ENCODE measurements at places on chromosomes 1 and 21.

DNA sequence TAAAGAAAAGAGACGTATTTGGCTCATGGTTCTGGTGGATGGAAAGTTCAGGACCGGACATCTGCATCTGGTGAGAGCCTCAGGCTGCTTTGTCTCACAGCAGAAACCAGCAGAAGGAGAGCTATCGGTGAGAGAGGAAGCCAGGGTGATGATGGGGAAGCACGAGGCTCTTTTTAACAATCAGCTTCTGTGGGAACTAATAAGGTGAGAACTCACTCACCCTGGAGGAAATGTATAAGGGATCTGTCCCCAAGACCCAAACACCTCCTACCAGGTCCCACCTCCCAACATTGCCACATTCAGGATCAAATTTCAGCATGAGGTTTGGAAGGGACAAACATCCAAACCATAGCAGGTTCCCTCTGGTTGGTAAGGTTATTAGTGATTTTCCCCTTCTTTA is 32.8 kb downstream of the ASTN1 start:
- DNase-seq: no peak

DNA sequence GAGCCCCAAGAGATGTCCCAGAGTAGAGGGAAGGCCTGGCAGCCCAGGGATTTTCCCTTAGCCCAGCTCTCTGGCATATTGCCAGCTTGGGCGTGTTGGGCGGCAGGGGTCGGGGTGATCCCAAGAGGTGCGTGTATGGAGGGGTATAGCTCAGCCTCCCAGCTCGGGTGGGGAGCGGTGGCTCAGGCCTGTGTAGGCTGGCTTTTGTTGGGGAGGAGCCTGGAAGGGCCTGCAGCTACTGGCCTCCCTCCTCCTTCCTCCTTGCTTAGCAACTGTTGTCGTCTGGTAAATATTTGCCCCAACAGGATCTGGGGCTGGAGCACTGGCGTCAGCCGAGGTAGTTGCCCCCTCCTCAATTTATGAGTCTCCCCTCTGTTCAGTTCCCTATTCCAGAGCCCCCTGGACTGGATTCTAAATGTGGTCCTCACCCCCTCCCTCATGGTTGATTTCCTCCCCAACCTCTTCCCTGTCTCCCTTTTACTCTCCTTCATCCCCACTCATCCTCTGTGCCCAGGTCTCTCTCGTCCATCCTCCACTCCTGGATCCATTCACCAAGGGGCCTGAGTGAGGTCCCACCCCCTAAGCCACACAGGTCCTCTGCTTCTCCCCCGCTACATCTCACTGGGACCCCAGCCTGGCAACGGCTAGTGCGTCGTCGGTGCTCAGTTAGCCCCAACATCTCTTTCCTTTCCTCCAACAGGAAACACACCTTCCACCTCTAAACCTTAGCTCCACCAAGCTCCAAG is 10.3 kb upstream of the LMNA start:
- peak; percentile 51 for DNase-seq

GRCh38 chr1:206687915-206688442 is 3.3 kb downstream of the MAPKAPK2 start:
- no peak for DNase-seq

DNA sequence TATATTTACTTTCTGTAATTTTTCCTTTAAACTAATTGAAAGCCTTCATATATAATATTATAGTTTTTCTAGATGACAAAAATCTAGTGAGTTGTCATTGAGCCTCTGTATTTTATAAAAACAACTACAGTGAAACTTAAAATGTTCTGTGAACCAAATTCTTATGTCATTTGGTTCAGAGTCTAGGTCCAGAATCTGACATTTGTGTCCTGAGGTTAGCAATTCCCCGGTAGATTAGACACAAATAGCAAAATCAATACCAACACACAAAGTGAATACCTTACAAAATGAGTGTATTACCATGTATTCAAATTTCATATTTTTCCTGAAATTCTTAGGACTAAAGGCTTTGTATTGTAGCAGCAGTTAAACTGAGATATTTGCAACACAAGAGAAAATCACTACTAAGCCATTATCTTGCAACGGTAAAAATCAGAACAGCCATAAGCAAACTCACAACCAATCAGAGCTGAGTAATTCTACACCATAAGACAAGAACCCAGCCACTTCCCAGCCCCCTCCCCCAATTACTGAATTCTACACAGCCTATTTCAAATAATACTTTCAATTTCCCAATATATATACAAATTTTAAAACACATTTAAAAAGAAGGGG is 573.5 kb downstream of the SMYD3 start:
- no peak for DNase-seq

GRCh38 chr21:42781971-42782722 is 97.2 kb downstream of the WDR4 start:
- no peak for DNase-seq

- peak; percentile 39 for DNase-seq
These were observed 5.8 kb upstream of the FAM167B start for GRCh38 chr1:32241001-32241763.

- no peak for DNase-seq
These were observed 100.2 kb downstream of the RIPK4 start for GRCh38 chr21:41666641-41667081.

DNA sequence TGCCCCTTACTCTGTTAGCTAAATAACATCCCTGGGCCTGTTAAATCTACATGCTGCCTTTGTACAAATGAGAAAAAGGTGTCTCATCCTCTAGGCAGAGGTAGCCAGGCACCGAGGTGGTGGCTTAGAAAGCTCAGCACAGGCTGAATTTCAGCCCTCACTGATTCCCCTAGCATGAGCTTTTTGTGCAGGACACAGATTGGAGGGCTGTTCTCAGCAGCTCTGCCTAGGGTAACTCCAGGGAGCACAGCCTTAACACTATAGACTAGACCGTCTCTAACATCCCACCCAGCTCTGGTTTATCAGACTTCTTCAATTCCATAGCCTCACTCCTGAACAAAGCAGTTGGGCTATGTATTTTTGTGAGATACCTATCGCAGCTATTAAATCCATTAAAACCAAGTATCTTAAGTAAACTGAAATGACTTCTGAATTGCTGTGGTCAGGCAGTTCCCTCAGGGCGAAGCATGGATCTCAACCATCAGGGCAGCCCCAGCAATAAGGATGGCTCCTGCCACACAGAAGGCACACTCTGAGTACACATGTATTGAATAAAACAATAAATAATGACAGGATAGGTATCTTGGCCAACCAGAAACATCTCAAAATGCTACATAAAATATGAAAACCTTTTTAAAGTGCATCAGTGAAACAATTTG is 14.8 kb downstream of the S100A6 start:
- no peak for DNase-seq

DNA sequence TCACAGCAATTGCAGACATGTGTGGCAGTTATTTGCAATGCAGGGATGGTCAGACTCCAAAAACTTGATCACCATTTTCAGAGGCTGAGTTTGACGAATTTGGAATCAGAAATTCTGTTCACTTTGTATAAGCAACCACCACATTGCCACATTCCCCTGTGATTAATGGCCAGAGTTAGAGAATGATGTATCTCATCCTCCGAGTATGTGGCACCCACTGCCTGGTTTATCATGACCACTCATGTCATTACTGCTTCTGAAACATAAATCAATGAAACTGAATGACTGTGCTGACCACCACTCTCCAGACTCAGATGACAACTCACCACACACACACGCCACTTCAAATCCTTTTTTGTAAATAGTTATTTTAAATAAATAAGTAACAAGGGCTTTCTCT is 66.6 kb upstream of the CACHD1 start:
- DNase-seq: no peak

- peak; percentile 22 for DNase-seq
These were observed 882 bp downstream of the VPS13D start for GRCh38 chr1:12230549-12231275.

DNA sequence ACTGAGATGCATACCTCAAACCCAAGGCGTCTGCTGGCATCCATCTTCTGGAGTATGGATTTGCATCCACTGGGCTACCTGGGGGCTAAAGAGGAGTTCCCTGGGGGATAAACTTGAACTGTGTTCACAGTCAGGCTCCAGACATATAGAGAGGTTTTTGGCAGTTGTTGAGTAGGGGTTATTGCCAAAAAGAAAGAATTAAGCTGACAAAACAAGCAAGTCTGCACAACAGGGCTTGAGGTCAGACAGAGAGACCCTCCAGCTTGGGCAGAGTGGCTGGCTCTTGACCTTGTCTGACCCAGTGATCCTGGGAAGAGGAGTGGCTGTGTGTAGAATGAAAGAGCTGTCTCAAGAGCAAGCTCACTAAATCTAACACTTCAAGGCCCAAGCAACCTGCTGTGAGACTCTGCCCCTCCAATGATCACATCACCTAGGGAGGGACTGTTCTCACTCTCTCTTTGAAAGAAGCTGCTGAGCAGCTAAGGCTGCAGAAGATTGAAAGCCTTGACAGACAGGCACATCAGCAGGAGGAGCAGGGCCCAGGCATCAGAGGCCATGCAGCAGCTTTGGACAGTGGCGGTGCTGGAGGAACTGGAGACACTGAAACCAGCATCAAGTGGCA is 61.5 kb downstream of the SYT2 start:
- no peak for DNase-seq

DNA sequence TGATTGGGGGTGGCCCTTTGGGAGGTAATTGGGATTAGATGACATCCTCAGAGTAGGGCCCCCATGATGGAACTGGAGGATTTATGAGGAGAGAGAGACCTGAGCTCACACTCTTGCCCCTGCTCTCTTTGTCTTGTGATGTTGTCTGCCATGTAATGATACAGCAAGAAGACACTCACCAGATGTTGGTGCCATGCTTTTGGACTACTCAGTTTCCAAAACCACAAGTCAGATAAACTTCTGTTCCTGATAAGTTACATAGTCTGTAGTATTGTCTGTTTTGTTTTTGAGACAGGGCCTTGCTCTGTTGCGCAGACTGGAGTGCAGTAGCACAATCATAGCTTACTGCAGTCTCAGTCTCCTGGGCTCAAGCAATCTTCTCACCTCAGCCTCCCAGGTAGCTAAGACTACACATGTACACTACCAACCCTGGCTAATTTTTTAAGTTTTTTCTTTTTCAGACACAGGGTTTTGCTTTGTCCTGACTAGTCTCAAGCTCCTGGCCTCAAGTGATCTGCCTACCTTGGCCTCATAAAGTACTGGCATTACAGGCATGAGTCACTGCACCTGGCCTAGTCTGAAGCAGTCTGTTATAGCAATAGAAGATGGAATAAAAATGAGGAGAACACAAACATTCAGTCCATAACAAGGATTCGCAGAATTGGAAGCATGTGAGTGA is 115.0 kb upstream of the GALNT2 start:
- no peak for DNase-seq
